ENCODE measurements at places on chromosomes 16 and 17.

DNA sequence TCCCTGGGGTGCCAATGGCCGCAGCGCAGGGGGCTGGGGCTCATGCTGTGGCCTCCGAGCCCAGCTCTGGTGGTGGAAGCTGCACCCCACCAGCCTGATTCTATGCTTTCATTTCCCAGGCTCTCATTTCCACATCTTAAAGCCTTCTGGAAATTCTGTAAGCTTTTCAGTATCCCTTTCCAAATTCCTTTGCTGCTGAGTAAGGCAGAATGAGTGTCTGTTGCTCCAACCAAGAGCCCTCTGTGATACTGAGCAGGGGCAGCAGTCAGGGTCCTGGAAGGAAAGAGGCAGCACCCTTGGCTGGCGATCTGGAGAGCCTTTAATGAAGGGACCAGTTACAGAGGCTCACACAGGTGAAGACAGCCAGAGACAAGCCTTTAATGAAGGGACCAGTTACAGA is 79.5 kb upstream of the FOXF1 start:
- no peak for DNase-seq

- no peak for DNase-seq
Measured at GRCh38 chr16:707062-707538, 1.5 kb upstream of the FBXL16 start.

- DNase-seq: no peak
Measured at GRCh38 chr17:71496552-71496951, 624.3 kb upstream of the SOX9 start.

DNA sequence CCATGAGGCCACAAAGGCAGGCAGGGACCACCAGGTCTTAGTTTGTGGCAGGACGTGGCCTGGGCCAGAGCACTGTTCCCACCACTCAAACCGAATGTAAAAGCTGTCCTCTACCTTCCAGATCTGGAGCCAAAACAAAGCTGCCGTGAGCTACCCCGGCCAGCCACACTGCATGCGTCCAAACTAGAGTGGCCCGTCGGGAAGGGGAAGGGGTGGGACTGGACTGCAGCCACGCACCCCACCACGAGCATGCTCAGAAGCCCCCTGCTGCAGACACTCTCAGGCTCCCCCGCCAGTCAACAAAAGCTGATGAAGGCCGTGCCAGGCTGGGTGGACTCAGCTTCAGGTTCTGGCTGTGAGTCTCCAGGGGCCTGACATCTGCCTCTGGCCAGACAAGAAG is 15.2 kb downstream of the SLC13A5 start:
- no peak for DNase-seq

- DNase-seq: no peak
Measured at GRCh38 chr16:15778204-15778743, 78.6 kb downstream of the MYH11 start.

GRCh38 chr16:89581045-89581695 is 5.6 kb downstream of the CPNE7 start:
- no peak for DNase-seq

DNA sequence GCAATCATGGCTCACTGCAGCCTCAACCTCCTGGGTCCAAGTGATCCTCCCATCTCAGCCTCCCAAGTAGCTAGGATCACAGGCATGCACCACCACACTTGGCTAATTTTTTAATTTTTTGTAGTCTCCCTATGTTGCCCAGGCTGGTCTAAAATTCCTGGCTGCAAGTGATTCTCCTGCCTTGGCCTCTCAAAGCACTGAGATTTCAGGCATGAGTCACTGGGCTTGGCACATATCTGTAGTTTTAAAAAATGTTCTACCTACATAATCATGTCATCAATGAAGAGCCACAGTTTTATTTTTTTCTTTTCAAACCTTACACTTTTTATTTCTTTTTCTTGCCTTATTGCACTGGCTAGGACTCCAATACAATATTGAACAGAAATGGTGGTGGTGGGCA is 33.1 kb upstream of the COL1A1 start:
- DNase-seq: no peak

DNA sequence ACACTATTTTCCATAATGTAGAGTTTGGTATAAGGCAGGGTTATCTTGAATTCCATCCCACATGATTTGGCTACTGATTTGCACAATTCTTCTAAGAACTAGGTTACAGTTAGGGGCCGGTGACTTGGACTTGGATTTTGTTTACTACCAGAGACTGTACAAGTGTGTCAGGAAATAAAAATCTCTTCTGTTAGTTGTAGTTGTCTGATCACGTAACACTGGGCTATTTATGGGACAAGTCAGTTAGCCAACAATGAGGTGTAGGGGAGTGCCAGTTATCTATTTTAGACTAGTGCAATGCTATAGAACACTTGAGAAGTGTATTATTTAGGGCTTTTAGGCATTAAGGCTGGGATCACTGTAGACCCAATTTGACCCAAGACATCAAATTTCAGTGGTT is 39.7 kb upstream of the GHDC start:
- no peak for DNase-seq

DNA sequence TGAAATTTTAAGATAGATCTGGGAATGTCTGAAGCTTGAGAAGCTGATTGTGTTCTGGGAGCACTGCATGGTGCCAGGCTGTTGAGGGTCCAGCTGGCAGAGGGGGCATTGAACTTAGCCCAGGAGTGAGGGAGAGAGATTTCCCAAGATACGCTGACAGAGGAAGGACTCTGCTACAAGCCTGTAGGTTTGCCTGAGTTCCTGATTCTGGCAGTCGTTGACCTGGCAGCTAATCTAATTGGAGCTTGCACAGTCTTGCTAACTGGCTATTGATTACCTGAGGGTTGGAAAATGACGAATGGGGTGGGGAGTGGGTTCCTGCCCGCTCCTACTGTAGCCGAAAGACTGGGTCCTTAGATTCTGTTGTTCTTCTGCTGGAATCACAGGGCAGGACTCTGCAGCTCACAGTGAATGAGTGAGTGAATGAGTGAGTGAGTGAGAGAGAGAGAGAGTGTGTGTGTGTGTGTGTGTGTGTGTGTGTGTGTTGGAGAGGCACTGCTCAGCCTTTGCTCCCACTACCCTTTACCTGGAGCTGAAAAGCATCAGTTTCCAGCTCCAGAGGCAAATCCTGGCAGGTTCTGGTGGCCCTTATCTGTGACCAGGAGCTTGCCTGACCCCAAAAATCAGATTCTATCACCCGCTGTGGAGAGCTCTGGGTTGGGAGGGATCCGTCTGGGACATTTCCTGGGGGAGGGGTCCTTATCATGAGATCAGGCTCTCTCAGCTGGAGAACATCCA is 16.7 kb downstream of the CTRL start:
- DNase-seq: no peak

DNA sequence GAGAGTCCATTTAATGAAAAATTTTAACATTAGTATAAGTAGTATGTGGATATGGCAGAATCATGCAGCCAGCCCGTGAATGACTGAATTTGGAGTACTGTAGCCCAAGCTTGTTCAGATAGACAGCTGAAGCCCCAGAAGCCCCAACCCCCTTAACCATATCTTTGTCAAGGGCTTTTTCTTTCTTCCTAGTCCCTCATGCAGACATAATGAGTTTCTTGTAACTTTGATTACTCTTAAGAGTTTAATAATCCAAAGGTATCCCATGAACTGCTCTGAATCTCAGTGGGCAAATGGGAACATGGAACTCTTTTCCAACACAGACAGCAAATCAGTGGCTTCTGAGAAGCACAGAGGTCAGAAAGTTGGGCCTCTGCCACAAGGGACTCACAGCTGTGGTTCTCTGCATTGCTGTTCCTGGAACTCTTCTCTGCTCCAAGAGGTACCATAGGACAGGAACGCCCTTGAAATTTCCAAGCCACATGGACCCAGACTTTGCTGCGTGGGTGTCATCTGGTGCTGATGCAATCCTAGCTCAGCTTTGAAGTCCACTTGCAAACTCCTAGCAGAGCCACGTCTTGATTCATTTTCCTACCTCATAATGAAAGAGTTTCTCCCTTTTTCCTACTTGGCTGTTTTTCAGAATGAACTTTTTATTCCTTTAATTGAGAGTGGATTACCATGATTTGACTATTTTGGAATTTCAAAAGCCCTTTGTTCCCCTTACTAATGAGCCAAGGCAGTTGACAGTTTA is 18.1 kb downstream of the LYRM1 start:
- no peak for DNase-seq

DNA sequence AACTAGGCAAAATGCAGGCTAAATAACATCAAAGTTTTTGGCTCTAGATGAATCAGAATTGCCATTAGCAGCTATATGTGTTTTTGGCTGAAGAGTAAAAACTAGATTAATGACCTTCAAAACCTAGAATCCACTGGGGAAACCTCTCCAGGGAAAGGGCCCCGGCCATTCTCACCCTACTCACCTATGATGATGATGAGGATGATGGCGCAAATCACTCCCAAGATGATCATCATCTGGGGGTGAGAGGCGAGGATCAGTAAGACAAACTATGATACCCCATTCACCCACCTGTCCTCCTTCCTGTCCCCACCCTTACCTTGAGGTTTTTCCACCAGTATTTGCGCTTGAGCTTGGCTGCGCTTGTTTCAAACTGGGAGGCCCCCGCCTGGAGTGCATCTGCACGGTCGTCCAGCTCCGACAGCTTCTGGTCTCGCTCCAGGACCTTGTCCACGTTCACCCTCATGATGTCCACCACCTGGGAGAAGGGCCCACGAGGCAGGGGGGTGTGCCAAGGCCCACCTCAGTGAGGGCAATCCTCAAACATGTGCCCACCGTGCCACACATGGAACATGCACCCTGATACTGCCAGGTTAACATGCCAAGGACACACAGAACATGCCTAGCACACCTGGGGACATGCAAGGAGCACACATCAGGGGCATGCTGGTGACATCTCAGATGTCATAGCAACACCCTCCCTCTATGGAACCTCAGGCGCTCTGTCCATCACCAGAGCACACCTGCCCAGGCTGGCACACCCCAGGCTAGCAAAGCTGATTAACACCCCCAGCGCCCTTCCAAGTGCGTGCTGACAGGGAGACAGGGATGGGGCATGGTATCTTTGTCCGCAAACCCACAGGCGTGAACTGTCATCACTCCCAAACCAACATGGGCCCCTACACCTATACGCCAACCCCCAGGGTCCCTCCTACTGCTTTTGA is 1.2 kb downstream of the VAMP2 start:
- DNase-seq: no peak

Measured in GM13977 (cell line).